ENCODE measurements at places on chromosomes 6 and 20.

DNA sequence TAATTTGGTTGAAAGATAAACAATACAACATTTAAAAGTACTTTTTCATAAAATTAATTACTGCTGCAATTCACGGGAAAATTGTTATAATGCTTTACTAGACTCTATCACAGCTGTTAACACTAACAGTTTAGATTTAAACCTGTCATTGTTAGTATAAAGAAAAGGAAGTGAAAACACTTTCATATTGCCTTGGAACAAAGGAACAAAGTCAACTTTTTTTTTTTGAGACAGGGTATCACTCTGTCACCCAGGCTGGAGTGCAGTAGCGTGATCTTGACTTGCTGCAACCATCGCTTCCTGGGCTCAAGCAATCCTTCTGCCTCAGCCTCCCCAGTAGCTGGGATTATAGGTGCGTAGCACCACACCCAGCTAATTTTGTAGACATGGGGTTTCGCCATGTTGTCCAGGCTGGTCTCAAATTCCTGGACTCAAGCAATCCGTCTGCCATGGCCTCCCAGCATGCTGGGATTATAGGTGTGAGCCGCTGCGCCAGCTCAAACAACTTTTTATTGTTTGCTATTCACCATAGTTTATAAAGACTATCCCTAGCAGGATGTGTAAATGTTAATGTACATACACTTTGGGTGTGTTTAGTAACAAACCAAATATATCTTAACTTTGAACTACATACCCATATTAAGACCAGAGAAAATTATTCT is 22.1 kb downstream of the SLC35A1 start:
- no peak for DNase-seq

- no peak for DNase-seq
Measured at GRCh38 chr6:11665604-11666326, 112.8 kb downstream of the ADTRP start.

DNA sequence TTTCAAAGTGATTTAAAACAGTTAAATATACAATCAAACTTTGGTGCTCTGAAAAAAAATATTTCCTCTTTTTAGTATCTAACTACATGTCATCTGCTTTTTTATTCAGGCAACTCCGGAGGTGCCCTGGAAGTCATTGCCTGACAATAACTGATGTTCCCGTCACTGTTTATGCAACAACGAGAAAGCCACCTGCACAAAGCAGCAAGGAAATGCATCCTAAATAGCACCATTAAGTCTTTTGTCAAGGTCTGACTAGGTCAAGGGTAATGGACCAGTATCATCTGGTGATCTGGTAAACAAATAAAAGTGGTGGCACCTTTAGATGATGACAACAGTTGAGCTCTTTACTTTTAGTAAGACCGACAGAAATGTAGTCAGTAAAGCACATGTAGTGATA is 13.2 kb downstream of the FAM229B start:
- no peak for DNase-seq

GRCh38 chr6:44580901-44581300 is 193.4 kb downstream of the CDC5L start:
- no peak for DNase-seq

DNA sequence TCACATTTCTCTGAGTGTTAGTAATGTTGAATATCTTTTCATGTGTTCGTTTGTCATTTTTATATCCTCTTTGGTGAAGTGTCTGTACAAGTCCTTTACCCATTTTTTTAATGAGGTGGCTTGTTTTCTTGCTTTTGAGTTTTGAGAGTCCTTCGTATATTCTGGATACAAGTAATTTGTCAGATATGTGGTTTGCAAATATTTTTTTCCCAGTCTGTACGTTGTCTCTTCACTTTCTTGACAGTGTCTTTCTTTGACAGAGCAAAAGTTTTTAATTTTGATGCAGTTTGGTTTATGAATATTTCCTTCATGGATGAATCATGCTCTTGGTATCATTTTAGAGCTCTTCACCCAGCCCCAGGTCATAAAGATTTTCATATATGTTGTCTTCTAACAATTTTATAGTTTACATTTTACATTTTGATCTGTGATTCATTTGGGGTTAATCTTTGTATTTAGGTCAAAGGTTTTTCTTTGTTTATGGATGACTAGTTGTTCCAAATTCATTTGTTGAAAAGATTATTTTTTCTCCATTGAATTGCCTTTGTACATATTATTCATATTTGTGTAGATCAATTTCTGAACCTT is 152.5 kb downstream of the MRPL14 start:
- peak; percentile 24 for DNase-seq

DNA sequence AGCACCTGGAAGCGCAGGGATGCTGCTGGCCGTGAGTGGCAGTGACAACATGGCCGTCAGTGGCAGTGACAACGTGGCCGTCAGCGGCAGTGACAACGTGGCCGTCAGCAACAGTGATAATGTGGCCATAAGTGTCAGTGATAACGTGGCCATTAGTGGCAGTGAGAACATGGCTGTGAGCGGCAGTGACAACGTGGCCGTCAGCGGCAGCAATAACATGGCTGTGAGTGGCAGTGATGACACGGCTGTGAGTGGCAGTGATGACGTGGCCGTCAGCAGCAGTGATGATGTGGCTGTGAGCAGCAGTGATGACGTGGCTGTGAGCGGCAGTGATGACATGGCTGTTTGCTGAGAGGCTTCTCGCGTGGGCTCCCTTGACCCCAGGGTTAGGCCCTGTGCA is 169.8 kb downstream of the ERMARD start:
- DNase-seq, result no peak

DNA sequence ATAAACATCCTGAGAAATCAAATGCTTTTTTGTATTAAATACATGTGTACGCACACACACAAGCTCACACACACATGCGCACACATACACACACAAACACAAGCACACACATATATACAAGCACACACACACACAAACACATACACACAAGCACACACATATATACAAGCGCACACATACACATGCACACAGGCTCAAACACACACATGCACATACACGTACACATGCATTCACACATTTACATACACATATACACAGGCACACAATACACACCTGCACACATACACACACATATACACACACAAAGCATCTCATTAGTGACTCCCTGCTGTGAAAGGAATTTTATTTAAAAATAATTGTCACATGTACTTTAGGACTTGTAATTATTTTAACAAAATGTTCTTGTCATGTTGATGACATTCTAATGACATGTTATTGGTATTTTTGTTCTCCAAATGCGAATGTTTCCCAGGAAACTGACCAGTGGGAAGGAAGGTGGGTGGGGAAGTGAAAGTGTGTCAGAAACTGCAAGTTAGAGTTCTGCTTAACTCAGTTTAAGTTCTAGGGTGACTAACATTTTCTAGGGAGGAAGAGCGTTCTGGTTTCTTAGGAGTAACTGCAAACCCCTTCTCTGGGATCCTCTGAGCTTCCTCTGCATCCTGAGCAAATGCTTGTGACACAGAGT is 113.9 kb upstream of the ZNF217 start:
- DNase-seq, result no peak

DNA sequence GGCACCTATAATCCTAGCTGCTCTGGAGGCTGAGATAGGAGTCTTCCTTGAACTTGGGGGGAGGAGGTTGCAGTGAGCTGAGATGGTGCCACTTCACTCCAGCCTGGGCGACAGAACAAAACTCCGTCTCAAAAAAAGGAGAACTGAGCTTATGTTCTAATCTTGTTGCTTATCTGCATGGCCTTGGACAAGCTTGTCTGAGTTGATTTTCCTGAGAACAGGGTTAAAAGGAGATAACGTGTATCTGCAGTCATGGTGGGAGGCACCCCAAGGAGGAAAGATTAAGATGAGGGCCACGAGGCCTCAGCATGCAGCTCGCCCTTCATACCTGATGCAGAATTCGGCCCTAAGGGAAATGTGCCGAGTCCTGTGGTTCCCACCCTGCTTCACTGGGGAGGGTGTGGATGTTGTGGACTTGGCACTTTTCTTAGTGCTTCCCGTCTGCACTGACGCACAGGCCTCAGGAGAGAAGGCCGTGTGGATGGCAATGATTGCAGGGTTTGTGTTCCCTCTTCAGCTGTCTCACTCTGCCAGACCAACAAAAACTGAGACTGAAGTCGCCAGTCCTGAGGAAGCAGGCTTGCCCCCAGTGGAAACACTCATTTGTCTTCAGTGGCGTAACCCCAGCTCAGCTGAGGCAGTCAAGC is 56.3 kb downstream of the EZR start:
- DNase-seq, result peak; percentile 31
